ENCODE measurements at places on chromosomes 1 and 21. TPM values are rescaled to one million over a fixed set of nuclear protein-coding genes. Genes with fewer than 3 reads are reported as not detected.
A peak's percentile ranks its signal among the peaks of the same experiment; 100 is the strongest.

DNA sequence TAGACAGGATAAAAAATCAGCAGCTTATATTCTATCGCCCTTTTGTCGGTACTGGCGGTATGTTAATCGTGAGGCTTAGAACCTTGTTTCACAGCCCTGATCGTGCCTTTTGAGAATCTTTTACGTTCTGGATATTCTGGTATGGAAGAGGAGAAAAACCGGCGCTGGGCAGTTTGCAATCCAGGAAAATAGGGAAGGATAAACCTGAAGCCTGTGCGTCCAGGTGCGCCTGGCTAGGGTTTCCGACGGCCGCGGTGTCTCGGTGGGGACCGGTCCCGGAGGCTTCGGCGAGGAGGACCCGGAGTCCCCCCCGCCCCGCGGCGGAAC is 258 bp upstream of the SYPL2 start:
- no peak for DNase-seq

GRCh38 chr1:87329051-87329525 is 408 bp downstream of the LMO4 start:
- DNase-seq = peak; percentile 61

RPE65 gene
- not detected for total RNA-seq

- no peak for DNase-seq
These were observed 153.7 kb downstream of the TENT5C start for GRCh38 chr1:117759535-117759934.

ATP1A4 gene
- not detected for total RNA-seq

DPM3 gene
- total RNA-seq = 46.5 TPM

HCRTR1 gene
- not detected for total RNA-seq

- peak; percentile 44 for DNase-seq
These were observed 11.2 kb upstream of the HMGCS2 start for GRCh38 chr1:119779869-119780356.

SAMD13 gene
- 0.89 TPM for total RNA-seq

DNA sequence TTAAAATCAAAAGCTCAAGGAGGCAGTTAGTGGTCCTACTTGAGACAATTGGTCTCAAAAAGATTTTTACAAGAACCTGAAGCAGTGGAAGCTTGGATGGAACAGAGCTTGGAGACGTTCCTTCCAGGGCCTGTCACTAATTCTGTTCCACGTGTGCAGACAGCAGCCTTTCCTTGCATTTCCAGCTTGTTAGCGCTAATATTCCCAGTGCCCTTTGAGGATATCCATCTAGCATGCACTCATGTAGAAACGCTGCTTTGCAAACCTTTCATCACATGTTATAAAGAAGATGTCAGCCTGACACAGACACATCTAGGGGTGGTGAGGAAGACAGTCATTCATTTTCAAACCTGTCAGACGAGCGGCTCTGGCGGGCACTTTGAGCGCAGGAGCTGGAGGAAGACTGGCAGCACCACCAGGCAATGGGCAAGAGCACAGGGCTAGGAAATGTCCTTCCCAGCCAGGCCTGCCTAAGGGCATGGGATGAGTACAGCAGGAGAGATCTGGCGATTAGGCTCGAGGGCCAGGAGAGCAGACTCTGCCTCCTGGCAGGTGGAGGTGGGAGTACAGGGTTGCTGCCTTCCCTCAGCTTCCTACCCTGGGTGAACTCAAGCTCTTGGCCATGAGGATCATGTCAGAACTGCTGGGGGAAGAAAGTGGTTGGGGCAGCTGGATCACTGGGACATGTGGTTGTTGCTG is 55.5 kb downstream of the CASQ2 start:
- no peak for DNase-seq

DNA sequence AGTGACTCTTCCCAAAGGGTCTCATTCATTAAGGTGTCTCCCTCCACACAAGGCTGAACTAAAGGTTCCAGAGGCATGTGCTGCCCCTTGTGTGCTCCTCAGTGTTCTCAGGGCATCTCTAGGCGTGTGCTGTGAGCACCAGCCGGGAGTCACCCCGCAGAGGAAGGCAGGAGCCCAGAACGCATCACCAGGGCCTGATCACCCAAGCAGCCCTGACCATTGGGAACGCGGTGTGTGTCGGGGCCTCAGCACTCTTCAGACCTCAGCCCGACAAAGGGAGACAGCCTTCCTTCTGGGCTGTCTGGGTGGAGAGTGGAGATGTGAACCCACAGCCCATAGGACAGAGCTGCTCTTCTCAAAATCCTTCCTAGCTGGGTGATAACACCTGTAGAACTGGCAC is 9.1 kb downstream of the SLC37A1 start:
- DNase-seq = no peak

NUDC gene
- 31.1 TPM for total RNA-seq

- DNase-seq = no peak
These were observed 196.4 kb downstream of the GREM2 start for GRCh38 chr1:240415532-240415931.

DNA sequence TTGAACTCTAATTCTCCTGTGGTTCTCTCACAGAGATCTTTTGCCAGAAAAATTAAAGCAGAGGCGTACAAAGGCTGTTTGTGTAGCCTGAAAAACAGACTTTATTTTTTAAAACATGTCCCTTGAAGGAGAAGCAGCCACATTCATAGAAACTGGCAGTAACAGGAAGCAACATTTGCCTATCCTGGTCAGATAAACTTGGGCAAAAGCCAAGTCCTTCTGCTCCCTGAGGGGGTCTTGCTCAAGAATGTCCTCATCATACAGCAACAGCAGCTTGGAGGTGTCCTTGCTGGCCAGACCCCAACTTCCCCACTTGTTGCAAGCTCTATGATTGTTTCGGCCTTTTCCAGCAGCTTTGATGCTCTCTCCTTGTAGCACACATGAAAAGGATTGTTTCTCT is 36.3 kb downstream of the MSTO1 start:
- no peak for DNase-seq

DNA sequence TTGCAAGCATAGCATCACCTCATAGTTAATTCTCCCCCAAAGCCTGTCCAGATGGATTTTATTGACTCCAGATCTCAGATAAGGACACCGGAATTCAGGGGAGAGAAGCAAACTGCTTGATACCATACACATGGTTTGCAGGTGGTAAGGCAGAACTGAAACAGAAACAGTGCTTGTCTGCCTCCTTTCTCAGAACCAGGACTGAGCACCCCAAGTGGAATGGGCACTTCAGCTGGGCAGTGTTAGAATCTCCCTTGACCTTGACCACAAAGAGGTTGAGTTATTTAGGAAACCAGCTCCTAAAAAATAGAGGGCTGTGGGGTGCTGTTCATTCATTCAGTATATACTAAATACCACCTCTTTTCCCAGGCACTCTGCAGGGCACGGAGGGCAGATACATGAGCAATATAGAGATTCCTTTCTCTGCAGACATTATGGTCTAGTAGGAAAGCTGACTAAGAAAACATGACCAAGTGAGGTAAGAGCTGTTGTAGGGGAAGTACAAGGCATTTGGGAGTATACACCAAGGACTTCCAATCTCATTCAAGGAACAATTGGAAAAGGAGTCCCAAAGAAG is 185.2 kb downstream of the C1orf94 start:
- no peak for DNase-seq

FBXO2 gene
- total RNA-seq = 53.0 TPM

PTP4A2 gene
- 73.2 TPM for total RNA-seq

PDC gene
- not detected for total RNA-seq

NHLH2 gene
- not detected for total RNA-seq

VSIG8 gene
- not detected for total RNA-seq

- no peak for DNase-seq
These were observed 30.6 kb upstream of the BMP8B start for GRCh38 chr1:39819091-39819812.

DNA sequence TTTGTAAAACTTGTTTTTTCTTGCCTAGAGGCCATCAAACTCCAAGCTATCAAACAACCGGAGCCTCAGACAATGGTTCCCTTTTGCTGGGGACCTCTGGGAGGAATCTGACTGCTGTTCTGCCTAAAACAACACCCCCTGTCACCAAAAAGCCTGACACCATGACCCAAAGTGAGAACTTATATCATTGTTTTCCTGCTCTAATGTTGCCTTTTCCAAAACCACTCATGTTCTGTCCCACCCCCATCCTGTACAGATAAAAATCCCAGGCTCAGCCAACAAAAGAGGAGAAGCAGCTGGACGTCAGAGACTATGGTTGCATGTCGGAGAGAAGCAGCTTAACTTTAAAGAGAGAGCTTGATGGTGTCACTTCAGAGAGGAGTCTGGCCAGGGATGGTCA is 327.2 kb upstream of the CXADR start:
- no peak for DNase-seq

KCNC4 gene
- 13.6 TPM for total RNA-seq

RHD gene
- total RNA-seq = not detected

- no peak for DNase-seq
These were observed 38.4 kb upstream of the ZNF281 start for GRCh38 chr1:200448034-200448762.

DNA sequence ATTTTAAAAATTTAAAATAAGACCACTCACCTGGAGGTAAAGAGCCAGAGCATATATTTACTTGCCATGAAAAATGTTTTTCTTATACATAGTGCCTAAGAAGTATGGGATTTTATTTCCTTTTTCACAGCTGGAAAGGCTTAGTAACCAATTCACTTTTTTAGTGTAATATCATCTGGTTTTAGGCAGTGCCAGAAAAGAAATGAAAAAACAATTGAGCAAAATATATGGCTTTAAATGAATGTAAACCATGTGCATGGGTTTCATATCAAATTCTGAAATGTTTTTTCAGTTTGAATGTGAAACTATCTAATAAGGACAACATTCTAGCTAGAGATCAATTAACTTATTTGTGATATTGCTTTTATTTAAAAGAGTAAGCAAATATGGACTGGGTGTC is 672.4 kb upstream of the ADAMTS5 start:
- DNase-seq = no peak

GRCh38 chr1:217333939-217334338 is 297.0 kb downstream of the GPATCH2 start:
- DNase-seq = no peak
